Activated CD4-positive, alpha-beta T cell treated with anti-CD3 and anti-CD28 coated beads for 36 hours (primary cell): ENCODE measurements at places on chromosomes 2 and 18.

DNA sequence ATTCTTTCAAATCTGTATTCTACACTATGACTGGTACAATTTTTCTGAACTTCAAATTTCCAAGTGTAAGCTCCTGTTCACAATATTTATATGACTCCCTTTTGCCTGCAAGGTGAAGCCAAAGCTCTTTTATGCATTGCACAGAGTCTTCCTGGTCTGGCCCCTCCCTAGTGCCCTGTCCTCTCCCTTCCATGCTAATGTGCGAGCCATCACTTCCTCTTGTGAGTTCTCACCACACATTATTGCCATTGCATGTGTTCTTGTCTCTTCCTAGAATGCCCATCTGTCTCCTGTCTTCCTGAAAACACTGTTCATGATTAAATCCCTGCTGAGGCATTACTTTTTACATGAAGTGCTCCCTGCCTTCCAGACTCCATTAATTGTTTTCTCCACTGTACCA lies 169.9 kb downstream of the MC4R start:
- DNase-seq, result no peak

- DNase-seq, result no peak
Measured at GRCh38 chr2:215693193-215693998, 257.5 kb upstream of the FN1 start.

DNA sequence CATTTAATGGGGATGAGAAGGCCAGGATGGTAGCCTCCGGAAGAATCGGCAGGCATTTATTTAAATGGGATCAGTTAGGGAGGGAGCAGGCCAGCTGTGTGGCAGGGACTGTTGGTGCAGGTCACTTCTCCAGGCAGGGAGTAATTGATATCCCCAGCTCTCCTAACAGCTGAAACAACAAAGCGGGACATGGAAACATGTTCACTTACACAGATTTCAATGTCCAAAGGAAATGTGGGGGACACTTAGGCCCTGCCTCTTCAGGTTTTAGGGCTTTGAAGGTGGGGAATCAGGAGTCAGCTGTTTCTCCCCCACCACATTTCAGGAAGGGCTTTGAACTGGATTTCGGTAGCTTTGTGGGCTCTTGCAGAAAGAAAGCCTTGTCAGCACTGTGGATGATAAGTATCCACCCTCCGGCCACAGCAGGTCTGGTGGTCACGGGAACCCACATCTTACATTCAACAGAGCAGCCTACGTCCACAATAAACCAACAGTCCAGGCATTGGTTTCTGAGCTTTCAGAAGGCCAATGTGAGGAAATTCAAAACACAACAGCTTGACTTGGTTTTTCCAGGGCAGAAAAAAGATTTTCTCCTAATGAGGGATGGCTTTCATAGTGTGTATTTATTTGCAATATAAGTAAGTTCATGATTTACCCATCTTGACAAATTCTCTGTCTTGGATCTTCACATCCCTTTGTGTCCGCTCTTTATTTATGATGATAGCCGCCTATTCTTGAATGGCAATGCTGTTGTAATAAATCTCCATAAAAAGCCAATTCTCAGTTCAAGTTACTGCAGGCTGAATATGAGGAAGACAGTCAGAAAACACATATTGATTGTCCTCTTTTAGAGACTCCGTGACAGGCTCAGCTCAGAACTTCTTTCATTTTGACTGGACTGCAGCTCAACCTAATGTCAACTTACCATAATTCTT lies 96.6 kb upstream of the NRP2 start:
- no peak for DNase-seq

DNA sequence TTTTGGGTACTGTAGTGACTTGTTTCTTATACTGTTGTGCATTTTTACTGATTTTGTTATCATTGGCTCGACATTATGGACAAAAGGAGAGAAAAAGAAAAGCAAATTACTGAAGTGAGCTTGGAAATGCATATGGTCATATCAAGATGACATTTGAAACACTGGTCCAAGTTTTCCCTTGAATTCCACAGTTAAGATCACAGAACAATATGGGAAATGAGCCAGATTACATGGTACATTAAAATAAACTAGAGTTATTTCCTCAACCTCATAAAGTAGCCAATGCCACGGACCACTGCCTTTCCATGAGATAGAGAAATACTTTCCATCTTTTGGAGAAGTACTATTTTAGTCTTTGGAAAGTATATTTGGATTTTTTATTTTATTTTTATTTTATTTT lies 62.0 kb upstream of the SGPP2 start:
- DNase-seq, result no peak

- no peak for DNase-seq
Measured at GRCh38 chr2:11411768-11412448, 54.1 kb downstream of the E2F6 start.

- DNase-seq, result peak; percentile 76
Measured at GRCh38 chr2:152925547-152926448, 207.4 kb downstream of the ARL6IP6 start.

- no peak for DNase-seq
Measured at GRCh38 chr2:26326514-26326913, 19.4 kb upstream of the SELENOI start.

DNA sequence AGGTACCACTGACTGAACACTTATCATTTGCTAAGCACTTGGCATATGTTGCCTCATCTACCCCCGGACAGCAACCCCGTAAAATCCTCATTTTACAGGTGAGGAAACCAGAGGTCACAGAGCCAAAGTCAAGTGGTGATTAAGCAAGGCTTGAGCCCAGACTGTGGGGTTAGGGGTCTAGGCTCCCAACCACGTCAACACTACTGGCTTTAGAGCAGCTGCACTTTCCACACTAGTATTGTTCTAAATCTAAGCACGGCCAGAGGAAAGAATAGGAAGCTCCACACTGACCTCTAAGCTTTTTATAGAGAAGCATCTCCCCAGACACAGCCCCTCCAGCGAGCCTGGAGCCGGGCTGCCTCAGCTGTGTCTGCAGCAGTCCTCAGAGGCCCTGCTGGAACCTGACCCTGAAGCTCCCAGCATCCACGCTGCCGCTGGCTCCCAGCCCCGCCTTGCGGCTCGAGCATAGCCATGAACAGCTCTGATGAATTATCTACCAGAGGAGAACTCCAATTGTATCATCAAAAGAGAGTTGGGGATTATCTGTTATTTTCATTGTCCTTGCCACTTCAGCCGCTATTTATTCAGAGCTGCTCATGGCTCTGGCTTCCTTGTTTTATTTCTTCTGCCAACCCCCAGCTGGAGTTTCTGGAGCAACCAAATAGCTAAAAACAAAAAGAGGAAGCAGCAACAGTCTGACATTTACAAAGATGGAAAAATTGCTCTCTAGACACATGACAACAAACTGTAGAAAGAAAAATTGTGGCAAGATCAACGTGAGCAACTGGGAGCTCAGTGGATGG lies 62.2 kb upstream of the RTN4 start:
- DNase-seq, result no peak

GRCh38 chr2:201969938-201970785 lies 63.5 kb upstream of the FZD7 start:
- no peak for DNase-seq

GRCh38 chr18:46253498-46253897 lies 149.3 kb downstream of the HAUS1 start:
- no peak for DNase-seq

- DNase-seq, result no peak
Measured at GRCh38 chr2:70425682-70426301, 123.9 kb upstream of the FAM136A start.
